ENCODE measurements at places on chromosomes 5 and 9. TPM values are rescaled to one million over a fixed set of nuclear protein-coding genes. Genes with fewer than 3 reads are reported as not detected.

DNA sequence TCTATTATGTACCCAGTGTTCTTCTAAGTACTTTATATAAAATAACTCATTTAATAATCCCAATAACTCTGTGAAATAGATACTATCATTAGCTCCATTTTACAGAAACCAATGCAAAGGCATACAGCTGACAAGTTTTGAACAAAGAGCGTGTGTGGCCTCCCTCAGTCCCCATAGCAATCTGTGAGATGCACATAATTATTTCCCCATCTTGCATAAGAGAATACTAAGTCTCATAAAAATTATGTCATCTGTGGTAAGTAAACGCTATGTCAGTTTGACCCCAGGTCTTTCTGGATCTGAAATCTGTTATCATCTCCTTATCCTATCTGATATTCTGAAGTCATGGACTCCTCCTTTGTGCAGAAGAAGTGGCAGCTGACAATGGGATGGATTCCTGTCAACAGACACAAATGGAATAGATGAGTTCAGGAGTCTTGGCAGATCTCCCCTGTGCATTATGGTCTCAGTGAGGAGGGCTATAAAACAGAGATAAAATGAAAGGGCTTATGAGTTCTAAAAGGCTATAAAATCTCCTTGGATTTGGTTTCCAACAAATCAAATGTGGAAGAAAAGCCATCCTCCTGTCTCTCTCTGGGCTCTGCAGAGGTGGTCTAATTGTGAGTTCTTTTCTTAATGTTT lies 162.5 kb upstream of the TLE4 start:
- DNase-seq, result no peak

DNA sequence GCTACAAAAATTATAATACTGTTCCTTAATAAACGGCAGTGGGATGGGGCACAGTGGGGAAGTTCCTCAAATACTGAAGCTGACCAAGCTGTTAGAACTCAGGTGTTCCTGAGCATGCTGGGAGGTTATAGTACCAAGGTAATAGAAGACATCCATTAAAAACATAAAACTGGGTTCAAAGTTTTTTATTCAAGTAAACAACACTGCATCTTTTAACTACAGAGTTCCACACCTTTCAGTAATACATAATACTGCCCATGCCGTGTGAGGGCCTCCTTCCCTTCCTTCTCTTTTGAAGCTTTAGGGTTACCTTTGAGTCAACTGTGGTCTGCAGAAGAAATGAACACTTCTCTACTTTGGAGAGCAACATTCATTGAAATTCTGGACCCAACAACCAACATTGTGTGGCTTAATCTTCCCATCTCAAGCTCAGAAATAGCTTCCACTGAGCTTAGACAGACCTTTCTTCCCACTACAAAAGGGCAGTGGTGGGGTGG lies 43.6 kb downstream of the SERINC5 start:
- DNase-seq, result no peak

- DNase-seq, result no peak
These were observed 2.1 kb downstream of the UAP1L1 start for GRCh38 chr9:137079401-137079787.

DNA sequence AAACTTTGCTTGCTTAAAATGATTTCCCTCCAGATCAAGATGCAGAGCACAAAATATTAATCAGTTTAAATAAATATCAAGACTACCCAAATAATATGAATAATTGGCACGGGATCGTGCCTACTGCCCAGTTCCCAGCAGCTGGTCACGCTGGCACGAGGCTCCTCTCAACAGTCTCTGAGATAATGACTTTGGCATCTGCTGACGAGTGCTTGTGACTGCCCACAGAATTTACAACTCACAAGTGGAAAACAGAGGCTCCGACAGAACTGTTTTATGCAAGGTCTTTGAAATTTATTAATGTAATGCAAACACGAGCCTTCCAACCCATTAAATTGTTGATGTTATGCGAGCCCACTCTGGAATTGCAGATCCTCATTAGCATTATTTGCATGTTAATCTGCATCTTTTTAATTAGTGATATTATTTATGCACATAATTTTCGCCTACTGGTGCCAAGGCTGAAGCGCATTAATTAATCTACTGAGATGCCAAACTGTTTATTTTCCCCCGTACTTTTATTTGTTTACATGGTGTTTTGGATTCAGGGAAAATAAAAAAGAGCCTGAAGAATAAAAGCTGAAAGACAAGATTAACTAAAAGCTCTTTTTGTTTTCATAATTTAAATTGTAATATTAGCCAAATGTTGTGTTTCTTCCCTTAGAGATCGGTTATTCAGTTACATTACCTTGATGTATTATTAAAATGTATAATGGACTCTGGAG lies 369.3 kb upstream of the IRX1 start:
- no peak for DNase-seq

GRCh38 chr9:68443624-68444023 lies 87.2 kb downstream of the PGM5 start:
- DNase-seq, result no peak

DNA sequence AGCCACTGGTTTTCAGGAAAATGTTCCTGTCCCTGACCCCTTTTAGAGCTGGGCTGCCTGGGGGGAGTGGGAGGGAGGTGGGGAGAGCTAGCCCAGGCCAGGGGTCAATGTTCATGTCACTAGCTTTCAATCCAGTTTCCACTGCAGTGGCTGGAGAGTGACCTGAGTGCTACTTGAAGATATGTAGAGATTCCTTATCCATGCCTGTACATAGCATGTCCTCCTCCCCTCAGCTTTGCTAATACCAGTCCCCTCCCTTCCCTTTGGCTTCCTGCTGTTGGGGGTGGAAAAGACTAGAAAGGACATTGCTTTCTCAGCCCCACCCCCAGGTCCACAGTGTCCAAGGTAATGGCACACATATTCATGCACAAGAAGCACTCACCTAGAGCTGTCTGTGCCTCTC lies 7.8 kb downstream of the DNAJB5 start:
- DNase-seq, result no peak

GRCh38 chr9:76615177-76615603 lies 149.0 kb upstream of the PCA3 start:
- no peak for DNase-seq

DNA sequence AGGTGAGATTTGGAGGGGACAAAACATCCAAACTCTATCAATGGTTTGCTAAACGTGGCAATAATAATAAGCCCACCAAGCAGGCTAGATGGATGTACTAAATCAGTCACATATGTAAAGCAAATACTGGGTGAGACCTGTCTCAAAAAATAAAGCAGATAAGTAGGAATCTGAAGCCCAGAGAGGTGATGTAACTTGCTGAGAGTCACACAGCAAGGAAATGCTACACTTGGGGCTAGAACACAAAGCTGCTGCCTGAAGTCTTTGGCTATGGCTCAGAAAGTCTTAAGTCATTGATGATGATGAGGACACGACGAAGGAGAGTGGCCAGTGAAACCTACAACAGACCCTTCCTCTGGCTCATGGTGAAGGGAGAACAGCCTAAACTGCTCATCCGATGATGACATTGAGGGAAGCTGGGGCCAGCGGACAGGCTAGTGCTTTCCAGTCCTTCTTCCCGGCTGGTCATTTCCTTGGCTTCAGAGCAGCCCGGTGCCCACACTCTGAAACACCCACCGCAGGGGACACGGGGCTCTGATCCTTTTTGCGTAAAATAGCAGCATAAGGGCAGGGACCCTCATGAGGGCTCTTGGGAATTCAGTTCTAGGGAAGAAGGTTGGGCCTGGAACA lies 14.1 kb downstream of the DUSP1 start:
- DNase-seq, result no peak

- DNase-seq, result no peak
These were observed 160.6 kb downstream of the PALM2AKAP2 start for GRCh38 chr9:109940561-109940960.

DNA sequence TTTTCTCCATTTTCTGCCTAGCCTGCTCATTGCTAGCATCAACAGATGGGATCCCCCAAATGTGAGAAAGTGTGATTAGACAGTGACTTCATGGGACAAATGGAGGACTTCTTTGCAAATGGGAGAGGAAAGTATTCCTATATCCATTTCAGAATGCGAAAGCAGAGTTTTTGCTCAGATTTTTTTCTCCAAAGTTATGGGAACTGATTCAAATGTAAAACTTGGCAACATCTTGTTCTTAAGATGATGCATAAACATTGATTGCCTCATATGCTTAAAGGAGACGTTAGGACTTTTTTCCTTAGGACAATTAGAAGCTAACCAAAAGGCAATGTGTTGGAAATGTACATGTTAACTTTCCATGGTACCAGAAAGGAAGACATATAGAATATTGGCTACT lies 704.3 kb upstream of the ZNF608 start:
- DNase-seq, result no peak

GRCh38 chr5:122007546-122007945 lies 45.8 kb downstream of the SRFBP1 start:
- DNase-seq, result no peak

GRCh38 chr5:115417076-115417475 lies 120.6 kb upstream of the CCDC112 start:
- DNase-seq, result no peak

GRCh38 chr9:81202292-81202691 lies 487.1 kb downstream of the TLE1 start:
- DNase-seq, result no peak

DNA sequence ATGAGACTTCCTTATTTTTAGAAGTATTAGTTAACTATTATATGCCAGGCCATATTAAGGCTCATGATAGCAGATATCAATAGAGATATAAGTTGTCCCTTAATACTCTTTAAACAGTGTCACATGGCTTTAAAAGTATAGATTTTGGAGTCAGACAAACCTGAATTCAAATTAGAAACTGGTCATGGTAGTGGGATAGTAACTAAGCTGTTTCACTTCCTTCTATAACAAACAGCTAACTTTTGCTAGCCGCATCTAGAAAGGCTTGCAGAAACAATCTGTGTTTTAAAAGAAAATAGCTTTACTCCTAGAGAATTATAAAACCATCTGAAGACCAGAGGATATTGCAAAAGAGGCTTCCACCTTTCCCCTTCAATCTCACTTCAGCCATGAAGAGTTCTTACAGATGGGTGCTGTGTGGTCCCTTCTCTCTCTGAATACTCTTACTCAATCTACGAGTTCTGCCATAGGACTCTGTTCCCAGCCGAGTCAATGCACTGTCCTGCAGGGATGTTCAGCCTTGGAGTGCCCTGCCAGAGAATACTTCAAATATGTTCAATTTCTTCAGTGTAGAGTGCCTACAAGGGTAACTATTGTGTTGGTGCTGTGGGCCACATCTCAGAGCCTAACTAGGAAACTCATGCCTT lies 810.2 kb downstream of the EFNA5 start:
- no peak for DNase-seq

- DNase-seq, result no peak
These were observed 153.6 kb downstream of the CRB2 start for GRCh38 chr9:123509646-123510045.

DNA sequence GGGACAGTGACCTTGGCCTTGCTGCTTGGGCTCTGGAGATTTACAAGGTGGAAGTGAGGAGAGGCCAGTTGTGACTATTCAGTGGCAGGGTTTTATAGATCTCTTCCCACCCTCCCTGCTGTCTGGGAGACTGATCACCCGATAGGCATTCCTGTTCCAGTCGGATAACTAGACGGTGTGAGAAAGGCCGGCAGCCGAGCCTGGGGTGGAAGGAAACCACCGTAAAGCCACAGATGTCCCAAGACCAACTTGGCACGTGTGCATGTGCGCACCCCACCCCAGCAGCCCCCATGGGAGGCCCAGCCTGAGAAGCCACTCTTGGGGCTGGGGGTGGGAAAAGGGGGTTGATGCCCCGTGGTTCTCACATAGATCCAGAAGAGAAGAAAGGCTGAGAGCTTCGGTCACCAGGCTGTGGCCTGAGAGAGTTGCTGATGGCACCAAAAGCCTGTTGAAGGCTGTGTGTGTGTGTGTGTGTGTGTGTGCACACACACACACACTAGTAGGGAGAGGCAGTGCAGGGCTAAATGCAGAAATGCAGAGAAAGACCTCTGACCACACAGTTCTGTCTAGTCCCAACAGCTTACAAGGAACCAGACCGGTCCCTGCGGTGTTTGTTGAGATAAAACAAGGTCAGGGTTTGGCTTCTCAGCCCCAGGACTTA lies 225.8 kb downstream of the FANCC start:
- DNase-seq, result no peak

DNA sequence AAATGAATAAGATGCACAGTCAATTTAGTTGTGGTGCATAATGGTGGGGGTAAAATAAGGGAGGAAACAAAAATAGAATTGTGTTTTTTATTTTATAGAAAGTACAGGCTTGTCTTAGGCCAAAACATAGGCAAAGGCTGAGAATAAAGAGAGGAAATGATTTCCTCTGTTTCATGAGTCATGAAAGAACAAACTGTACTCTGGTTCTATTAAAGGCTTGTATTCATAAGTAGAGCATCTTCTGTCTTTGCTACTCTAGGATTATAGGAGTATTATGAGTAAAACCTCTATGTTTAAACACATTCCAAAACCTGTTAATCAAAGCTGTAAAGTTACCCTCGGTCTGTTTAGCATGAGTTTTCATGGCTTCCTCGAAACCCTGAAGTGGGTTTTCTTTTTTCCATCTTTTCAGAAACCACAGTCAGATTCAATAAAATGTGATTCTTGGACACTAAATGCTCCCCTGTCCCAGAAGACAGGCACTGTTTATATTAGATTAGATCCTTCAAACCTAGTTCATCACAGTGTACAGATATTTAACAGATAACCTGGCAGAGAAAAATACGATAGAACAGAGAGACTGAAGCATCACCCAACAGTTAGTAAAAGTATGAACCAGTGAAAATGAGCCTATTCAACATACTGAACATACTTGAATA lies 473.9 kb upstream of the CYLC2 start:
- no peak for DNase-seq

DNA sequence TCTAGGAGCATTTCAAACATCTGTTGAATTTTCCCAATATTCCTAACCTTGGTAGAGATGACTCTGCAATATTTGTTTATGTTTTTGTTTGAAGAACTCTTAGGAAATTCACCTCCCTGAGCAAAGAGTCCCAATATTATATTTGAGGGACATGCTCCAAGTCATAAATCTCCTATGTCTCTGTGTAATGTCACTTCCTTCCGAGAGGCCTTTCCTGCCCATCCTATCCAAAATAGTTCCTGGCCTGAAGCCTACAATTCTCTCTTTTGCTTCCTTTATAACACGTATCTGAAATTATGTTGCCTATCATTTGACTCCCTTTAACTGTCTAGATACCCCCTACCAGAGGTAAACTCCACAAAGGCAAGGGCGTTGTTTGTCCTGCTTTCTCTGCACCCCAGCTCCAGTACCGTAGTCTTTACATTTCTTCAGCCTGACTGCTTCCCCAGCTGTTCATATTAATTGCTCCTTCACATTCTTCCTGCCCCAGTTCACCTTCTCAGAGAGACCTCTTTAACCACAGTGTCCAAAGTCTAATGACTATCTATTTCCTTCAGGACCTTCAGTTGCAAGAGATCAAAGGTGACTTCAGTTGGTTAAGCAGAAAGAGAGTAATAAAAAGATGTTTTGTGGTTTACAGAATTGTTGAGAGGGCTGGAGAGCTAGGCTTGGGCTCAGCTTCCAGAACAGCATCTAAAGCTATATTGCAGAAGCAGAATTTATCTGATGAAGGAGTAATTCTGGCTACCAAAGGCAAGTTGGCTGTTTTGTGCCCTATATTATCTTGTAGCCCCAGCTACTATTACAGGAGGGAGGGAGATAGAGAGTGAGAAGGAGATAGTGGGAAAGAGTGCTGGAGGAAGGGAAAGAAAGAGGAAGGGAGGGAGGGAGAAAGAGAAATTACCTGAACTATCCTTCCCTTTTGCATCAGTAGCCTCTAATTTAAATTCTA lies 109.3 kb upstream of the TMEM161B start:
- DNase-seq, result no peak

- no peak for DNase-seq
These were observed 88.7 kb downstream of the FGF10 start for GRCh38 chr5:44300551-44300950.

GRCh38 chr5:24272741-24273140 lies 372.0 kb downstream of the CDH10 start:
- no peak for DNase-seq

ARSI gene
- not detected for total RNA-seq

ADGRV1 gene
- total RNA-seq, result not detected

OR1J4 gene
- total RNA-seq, result not detected

ACTBL2 gene
- not detected for total RNA-seq

Measured in activated B cell treated with CpG ODN at 0.5 μM for 24 hours (primary cell).